ENCODE measurements at places on chromosomes 1 and 21.
A peak's percentile ranks its signal among the peaks of the same experiment; 100 is the strongest.

DNA sequence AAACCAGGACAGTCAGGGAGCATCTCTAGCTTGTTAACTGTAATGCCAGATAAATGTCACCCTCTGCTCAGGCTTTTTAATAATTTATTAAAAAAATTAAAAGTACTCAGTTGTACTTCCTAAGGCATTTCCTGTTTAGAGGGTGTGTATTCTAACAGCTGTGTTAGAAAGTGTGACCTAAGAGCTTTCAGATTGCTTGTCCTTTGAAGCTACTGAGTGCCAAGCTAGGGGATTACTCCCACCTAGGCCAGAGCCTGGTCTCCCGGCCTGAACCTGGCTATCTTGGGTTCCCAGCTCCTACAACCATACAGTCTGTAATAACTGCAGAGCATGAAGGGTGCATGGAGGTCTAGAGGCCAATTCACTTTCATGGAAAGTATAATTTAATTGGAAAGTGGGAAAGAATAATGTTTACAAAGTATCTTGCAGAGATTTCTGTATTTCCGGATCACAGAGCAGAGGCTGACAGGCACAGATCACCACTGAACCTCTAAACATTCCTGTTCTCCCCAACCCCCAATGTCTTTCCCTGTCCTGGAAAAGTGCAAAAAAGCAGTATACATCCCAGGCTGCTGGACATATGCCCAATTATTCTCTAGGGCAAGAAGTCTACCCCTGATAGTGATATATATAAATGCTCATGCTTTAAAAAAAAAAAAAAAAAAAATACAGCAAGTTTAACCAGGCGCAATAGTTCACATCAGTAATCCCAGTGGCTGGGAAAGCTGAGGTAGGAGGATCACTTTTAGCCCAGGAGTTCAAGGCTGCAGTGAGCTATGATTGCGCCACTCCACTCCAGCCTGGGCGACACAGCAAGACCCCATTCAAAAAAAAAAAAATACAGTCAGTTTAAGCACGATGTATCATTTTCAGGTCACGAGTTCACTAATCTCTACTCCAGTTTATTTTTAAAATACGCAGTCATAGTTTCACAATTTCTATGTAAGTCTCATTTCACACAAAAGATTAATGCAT, 36.7 kb upstream of the RAP1A start:
- DNase-seq: no peak

- DNase-seq: peak; percentile 6
Measured at GRCh38 chr1:205396967-205397616, 24.8 kb downstream of the LEMD1 start.

DNA sequence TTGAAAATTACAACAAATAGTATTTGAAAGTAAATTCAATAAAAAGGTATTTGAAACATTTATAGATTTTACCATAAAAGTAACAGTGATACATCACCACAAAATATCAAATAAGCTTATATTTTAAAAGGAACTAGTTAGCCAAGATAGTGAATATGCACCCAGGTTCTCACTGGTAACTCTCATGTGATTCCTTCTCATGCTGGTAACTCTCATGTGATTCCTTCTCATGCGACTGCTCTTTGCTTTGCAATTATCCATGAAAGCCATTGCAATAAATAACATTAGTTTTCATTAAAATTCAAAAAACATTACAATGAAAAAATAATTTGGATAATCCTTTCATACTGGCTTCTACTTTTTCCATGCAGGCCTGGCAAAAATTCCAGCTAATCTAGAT, 75.4 kb downstream of the AHCTF1 start:
- DNase-seq: no peak

DNA sequence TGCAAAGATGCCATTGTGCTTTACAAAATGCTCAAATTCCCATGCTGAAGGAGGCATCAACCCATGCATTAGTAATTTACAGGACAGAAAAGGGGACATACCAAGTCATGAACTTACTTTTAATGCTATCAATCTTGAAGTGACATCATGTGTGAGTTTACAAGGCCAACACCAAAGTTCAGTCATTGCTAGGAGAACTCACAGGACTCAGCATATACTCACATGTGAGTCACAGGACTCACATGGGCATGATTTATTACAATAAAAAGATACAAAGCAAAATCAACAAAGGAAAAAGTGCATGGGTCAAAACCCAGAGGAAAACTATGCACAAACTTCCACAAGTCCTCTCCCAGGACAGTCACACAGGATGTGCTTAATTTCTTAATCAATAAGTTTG, 1656.0 kb downstream of the MRPL39 start:
- no peak for DNase-seq

DNA sequence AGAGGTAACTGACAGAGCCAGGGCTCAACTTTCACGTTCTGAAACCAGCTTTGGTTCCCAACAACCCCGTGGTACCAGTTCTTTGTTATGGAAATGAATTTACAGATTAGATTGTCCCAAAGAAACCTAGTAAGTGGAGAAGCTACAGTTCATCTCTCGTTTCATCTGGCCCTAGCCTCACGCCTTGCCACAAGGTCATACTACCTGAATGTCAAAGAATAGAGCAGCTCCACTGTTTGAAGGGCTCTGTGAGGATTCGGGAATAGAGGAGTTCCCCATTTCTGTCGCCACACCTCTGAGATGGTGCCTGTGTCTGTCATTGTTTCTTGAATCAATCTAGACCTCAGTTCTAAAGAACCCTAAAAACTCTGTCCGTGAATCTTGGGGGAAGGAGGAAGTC, 15.0 kb upstream of the CDC42 start:
- no peak for DNase-seq
